ENCODE measurements at places on chromosomes 16 and 17.

- DNase-seq: no peak
Measured at GRCh38 chr16:9033125-9033830, 58.2 kb upstream of the HAPSTR1 start.

DNA sequence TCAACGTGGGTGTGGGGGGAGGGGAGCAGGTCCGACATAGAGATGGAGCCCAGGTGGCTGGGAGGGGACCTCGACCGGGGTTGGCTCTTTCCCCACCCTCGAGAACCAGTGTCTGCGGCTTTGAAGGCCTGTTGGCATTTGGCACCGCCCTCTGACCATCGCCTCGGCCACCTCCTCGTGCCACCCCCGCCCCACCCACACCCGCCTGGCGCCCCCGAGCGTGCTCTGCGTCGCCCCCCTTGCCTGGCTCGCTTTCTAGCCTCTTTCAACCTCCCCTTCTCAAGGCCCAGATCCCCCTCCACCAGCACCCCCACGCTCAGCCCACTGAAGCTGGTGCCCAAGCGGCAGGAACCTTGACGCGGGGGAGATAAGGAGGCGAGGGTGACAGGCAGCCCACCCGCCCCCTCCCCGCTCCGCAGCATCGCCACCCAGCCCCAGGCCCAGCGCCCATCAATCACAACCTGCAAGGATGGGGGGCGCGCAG, 619 bp downstream of the CACNB1 start:
- no peak for DNase-seq

- DNase-seq: no peak
Measured at GRCh38 chr17:61345061-61345460, 54.6 kb upstream of the TBX2 start.

DNA sequence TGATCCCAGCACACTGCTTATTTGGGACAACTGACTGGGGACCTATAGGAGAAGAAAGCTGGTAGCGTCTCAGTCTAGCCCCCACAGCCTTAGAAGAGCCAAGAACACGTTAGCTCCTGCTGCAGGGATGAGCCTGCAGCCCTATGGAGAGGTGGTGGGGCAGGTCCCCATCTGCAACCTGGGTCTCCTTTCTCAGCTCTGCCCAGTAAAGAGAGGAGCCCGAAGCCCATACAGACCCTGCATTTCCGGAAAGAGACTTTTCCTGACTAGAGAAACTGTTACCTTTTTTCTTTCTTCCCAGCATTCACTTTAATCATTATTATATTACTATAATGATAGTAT, 788 bp downstream of the METTL22 start:
- no peak for DNase-seq

GRCh38 chr16:19210968-19211367, 42.9 kb downstream of the SYT17 start:
- peak; percentile 14 for DNase-seq

DNA sequence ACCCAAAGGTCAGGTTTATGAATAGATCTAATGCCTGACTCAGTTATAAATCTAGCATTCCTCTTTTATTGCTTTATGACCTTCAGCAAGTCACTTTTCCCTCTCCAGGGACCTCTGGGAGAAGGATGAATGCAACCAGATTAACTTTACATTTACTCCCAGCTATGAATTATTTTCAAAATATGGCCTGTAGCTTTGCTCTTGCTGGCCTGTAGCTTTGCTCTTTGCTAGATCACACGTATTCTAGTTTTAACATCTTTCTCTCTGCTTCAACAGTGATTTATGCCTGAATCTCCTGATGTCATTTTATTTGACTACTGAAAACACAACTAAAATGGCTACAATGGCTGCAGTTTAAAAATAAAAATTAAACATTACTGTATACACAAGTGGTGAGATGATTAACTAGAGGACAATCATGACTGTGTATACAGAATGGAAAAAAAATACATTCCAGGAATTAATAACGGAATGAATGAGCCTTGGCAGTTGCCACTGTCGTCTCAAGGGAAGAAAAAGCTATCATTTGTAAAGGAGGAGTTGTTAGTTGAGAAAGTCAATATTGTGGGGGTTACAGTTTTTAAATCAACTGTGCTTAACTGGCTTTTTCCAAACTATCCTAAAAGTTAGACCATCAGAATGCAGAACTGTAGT, 434.5 kb upstream of the GOT2 start:
- no peak for DNase-seq

DNA sequence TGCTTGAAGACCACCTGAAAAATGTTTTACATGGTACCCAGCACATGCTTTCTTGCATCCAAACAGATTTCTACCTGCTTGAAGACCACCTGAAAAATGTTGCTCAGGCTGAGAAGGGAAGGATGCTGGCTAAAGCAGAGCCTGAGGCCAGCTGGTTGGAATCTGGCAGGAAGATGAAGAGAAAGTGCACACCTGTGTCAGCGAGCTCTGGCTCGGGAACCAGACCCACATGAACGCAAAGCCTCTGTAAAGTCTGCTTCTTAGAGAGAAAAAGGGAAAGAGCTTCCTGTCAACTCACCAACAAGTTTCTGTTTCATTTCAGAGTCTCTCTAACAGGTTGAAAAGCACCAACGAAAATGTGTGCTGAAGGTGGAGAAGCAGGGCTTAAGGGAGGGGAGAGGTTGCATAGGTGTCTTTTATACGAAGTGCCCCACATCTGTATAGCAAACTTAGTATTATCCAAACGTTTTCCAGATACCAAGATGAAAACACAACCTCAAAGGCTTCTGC, 226.0 kb downstream of the TOX3 start:
- DNase-seq: no peak

GRCh38 chr17:41907633-41908539, 10.9 kb downstream of the ACLY start:
- no peak for DNase-seq

DNA sequence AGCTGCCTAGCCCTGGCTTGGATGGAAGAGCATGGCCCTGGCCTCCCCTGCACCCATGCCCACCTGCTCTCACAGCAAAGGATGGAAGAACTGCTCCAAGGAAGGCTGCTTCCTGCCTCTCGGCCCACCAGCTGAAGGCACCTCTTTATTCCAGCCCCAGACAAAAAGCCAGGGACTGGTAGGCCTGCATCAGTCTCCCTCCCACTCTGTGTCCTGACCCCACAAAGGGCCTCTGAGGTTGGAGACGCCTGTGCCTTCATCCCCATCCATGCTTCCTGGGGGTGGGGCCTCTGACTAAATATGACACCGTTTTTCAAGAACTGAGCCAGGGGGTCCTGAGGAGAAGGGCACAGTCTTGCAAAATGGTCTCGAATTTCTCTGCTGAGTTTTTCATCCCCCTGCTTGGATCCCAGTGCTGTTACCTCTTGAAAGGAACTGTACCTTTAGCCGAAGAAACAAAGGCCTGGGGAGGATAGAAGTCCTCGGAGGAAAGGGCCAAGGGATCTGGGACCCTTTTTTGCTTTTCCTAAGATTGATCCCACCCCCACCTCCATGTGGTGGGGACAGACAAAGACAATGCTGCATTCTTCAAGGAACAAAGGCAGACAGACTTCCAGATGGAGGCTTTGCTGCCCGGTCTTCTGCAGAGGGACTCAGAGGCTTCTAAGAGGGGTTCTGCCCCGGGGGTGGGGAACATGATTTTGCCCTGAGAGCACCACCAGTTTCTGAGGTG, 5.2 kb downstream of the C17orf50 start:
- DNase-seq: no peak

DNA sequence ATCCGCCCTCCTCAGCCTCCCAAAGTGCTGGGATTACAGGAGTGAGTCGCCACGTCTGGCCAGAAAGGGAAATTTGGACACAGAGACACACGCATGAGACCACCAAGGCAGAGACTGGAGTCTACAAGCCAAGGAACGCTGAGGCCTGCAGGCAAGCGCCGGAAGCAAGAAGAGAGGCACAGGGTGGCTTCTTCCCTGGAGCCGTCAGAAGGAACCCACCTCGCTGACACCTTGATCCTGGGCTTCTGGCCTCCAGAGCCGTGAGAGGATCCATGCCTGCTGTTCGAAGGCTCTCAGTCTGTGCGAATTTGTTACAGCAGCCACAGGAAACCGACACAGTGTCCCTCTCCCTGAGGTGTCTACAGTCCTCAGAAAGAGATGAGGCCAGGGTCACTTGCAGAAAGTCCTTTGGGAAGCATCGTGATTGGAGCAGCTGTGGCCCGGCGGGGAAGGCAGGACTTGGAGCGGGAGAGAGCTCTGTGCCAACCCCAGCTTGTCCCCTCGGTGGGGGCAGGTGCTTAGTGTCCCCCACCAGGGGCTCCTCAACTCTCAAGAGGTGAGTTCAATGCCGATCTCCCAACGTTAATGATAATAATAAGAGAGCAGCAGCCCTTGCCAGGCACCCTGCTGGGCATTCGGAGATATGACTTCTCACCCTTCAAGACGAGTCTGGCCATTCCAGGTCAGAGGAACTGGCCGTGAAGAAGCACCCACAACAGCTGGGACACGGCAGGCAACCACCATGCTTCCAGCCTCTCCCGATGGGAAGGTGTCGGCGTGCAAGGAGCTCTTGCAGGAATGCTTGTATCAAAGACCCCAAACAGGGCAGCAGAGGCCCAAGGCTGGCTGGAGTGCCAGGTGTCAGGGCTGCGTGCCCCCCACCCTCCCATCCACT, 68.4 kb upstream of the TNRC6C start:
- no peak for DNase-seq

DNA sequence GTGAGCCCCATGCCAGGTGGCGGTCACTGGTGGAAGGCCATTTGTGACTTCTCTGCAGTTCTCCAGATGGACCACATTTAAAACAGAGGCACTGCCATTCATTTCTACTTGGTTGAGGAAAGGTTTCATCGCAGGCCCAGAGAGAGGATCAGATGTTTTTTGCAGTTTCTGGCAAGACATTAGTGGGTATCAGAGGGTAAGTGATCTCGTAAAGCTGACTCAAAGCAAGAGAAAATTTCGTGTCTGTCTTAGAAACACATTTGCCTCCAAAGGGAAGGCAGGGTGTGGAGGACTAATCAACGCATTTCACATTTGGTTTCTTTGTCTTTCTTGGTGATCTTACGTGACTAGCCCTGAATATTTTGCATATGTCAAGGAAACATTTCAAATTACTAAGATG, 81.8 kb downstream of the PRKCB start:
- no peak for DNase-seq

GRCh38 chr17:13806092-13806491, 204.4 kb upstream of the HS3ST3A1 start:
- no peak for DNase-seq

- no peak for DNase-seq
Measured at GRCh38 chr16:80580109-80580832, 39.5 kb downstream of the DYNLRB2 start.

DNA sequence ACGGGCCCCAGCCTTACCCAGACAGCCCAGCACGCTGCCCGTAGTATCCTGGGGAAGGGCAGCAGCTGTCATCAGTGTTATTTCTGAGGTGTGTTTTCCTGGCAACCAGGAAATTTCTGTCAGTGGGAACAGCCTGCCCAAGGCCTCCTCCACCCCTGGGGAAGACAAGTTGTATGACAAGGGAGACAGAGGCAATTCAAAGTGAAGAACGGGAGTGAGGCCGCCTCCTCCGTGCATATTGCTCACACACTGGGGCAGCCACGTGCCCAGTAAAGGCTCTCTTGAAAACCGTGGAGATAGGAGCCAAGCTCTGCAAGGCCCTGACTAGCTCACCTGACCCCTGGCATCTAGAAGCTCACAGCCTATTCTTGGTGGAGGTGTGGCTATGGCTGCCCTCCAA, 57.6 kb downstream of the RAI1 start:
- no peak for DNase-seq

DNA sequence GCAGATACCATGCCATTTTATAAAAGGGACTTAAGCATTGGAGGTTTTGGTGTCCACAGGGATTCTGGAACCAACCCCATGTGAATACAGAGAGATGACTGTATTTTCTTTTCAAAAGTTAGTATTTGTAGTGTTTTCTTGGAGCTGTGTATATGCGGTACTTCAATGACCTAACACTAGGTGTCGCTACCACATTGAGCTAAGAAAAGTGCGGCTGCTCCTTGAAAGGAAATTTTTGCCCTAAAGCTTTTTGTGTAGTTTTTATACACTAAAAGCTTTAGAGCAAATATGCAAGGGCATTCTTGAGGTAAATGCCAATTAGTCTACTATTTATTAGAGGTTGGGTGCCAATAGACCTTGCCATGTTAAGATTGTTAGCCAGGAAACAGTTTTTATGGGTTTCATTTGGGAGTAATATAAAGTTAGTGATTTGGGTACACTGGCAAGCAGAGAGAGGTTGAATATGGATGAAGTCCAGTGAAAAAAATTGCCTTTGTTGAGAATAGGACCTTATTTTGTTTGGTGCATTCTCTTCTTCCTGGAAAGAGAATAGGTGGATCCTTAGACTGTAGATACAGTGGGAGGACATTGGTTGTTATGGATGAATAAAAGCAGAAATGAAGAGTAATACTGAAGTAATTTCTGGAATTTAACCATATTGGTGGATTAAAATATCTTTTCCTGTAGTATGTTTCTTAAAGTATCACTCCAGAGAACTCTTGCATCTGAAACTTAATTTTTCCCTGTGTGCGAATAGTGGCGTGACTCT, 43.3 kb downstream of the BCAS3 start:
- peak; percentile 71 for DNase-seq

DNA sequence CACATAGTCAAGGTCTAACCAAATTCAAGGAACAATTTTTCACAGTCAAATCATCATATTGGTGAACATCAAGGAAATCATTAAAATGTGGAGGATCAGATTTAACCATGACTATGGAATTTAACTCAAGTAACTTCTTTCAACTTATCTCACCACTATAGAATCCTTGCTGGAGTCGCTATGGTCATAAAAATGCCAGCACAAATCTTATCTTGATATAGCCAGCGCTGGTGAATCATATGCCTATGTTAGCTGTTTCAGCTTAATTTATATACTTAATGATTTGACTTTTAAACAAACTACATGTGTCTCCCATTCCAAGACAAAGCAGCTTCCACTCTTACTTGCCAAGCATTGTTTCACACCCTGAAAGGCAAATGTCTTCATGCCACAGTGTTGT, 416.4 kb downstream of the CDH11 start:
- DNase-seq: no peak

- no peak for DNase-seq
Measured at GRCh38 chr16:2048116-2048543, 345 bp downstream of the TSC2 start.

DNA sequence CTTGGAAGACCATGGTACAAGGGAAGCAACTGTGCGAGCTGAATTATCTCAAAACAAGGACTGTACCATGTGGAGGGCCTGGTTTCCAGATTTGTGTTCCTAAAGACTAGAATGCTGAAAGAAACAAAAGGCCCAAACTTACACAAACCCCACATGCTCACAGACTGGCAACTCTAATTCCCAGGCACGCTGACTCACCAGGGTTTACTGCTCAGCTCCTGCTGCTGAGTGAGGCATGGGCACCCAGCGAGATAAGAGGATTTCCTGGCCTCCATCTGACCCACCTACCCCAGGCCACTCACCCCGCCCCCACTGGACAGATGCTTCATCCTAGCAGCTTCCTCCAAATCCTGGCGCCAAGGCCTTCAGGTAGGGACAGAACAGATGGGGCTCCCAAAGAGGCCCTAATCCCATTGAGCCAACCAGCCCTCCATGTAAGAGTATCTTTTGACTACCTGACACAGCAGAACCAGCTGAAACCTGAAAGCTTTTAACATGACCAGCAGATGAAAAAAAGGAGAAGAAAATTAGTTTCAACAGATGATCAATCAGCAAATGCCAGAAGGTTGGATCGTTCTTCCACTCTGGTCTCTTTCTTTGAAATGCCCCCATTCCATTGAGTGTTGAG, 33.9 kb downstream of the DCUN1D3 start:
- no peak for DNase-seq

GRCh38 chr16:80176114-80176513, 364.7 kb upstream of the DYNLRB2 start:
- DNase-seq: no peak
